ENCODE measurements at places on chromosomes 12 and 14.

DNA sequence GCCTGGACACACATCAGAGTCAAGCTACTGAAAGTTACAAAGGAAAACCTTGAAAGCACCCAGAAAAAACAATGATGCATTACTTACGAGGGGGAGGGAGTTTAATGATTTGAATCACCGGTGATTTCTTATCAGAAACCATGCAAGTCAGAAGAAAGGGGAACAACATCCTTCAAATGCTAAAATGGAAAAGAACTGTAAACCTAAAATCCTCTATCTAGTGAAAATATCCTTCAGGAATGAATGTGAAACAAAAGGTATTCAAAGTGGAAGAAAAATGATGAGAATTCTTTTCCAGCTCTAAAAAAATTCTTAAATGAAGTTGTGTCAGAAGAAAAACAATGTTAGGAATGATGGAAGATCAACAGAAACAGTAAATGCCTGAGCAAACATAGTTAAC lies 16.8 kb downstream of the SCAF11 start:
- no peak for DNase-seq

GRCh38 chr14:48504921-48505320 lies 829.5 kb upstream of the MDGA2 start:
- DNase-seq: no peak

DNA sequence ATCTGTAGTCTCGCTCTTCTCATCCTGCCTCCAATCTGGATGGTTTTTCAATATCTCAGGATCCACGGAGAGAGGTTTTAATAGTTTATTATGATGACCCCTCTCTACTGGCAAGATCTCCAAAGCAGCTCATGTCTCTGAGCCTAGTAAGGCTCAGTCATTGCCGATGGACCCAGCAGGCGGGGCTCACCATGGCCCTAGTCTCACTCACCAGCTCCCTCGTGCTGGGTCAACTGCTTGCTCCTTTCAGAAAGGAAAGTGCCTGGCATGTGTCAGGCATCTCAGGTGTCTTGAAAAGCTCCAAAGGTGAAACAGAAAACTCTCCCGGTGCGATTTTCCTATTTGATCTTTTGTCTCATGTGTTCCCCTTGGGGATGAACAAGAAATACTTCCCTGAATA lies 179.0 kb downstream of the CALM1 start:
- no peak for DNase-seq

DNA sequence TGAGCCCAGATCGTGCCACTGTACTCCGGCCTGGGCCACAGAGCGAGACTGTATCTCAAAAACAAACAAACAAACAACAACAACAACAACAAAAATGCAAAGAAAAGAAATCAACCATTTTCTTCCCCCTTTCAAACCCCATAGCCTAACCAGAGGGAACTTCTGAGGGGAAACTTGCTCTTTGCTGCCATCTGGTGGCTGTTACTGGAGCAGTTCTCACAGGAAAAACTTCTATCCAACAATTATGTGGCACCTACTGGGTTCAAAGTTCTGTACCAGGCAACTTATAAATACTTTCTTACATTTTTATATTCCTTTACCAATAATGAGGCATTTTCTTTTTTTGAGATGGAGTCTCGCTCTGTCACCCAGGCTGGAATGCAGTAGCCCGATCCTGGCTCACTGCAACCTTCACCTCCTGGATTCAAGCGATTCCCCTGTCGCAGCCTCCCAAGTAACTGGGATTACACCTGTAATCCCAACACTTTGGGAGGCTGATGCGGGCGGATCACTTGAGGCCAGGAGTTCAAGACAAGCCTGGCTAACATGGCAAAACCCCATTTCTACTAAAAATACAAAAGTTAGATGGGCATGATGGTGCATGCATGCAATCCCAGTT lies 50.9 kb upstream of the BICDL1 start:
- DNase-seq: peak; percentile 61

- DNase-seq: no peak
Measured at GRCh38 chr12:62701492-62701891, 233.5 kb downstream of the PPM1H start.

DNA sequence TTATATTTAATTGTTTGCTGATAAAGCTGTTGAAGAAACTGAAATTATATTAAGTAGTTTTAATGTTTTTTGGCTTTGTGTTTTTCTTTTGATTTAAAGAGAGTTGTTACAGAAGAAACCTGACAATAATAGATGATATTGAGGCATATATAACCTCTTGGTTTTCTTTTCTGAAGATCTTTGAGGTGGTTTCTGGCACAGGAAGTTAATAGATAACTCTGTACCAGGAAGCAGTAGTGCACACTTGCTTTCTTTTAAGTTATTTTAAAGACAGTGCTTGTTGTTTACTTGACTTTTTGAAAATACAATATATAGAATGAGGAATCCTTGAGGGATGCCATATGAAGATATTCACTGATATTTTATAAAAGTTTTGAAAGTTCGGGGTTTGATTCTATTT lies 209.0 kb upstream of the FBXO33 start:
- no peak for DNase-seq

DNA sequence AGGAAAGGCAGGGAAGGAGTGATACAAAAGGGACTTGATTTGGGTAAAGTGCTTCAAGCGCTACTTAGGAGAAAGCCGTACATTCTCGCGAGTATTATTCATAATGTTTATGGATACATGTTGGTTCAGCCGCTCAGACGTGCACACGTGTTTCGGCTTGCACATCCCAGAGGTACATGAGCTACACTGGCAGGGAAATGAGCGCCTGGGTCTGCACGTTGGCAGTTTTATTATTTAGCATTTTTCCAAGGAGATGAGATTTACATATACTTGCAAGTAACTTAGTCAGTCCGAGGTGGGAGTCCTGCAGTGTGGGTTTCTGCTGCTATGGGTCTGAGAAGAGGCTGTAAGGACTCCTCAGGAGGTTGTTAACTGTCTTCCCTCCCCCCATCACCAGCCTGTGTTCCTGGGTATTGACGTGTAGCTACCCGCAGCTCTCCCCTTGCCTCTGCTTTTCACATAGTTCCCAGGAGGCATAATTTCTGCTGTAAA lies 1.5 kb downstream of the PRKCH start:
- DNase-seq: no peak

DNA sequence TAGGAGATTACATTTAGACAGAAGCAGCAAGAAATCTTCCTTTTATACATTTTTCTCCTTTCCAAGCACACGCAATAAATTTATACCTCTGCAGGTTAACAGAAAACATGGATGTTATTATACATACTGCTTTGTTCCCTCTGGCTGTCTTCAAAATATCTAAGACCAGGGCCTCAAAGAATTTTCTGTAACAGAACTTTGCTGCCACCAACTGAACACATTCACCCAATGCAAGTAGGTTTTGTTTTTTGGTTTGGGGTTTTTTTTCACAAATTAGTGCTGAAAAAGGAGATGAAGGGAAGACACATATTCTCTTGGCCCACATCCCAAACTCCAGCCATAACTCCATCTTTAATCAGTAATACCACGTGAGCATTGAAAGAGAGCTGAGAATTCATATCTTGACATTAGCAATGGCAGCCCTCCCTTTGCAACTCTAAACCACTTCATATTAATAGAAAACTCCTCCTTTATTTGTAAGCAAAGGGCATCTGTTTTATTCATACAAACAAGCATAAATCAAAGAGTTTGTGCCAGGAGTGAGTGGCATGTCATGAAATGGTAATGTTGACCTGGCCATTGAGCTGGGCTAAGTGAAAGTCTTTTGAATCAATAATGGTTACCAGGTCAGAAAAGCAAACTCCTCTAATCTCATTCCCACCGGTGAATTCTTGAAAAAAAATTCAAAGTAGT lies 150.8 kb upstream of the FSCB start:
- DNase-seq: peak; percentile 72

GRCh38 chr12:23140710-23141109 lies 515.7 kb downstream of the ETNK1 start:
- no peak for DNase-seq

- DNase-seq: no peak
Measured at GRCh38 chr12:11555195-11555594, 94.3 kb upstream of the ETV6 start.

DNA sequence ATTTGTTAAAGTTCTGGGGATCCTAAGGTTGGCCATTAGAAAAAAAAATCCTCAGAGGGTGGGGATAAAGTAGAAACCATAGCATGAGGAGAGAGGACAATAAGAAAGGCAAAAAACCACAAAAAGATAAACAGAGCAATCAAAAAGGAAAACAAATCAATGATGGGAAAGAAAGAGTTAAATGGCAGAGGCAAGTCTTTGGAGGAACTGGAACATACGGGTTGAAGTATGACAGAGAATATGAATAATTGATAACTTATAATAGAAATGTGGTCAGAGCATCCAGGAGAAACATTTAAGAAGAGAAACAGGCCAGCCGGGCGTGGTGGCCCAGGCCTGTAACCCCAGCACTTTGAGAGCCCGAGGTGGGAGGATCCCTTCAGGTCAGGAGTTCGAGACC lies 17.8 kb upstream of the SALL2 start:
- no peak for DNase-seq

DNA sequence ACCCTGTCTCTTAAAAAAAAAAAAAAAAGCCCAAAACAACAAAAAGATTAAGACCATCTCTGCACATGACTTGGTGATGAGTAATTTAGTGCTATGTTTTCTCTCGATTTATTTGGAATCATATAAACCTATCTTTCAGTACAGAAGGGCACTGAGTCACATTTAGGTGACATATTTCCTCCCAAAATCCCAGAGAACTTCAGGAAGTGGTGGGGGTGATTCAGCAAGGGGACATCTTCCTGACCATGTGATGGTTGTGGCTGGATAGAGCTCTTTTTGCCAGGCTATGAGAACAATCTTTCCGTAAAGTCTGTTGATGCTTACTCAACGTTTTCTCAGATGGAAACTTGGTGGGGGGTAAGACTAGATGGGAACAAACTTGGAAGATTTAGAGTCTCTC lies 50.0 kb downstream of the PPFIBP1 start:
- no peak for DNase-seq

DNA sequence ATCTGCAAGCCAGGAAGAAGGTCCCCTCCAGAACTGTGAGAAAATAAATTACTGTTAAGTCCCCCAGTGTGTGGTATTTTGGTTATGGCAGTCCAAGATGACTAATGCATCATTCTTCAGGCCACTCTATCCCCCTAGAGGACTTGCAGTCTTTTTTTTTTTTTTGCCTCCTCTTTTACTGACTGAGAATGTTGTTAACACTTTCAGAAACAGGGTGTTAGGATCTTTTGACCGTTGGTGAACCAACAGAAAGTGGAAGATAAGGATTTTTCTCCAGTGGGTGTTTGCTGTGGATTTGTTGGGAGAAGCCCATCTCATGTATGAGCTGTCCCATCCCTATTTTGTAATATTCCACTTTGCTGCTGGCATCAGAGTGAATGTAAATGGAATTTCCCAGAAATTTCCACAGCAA lies 37.8 kb downstream of the MARK3 start:
- DNase-seq: no peak

DNA sequence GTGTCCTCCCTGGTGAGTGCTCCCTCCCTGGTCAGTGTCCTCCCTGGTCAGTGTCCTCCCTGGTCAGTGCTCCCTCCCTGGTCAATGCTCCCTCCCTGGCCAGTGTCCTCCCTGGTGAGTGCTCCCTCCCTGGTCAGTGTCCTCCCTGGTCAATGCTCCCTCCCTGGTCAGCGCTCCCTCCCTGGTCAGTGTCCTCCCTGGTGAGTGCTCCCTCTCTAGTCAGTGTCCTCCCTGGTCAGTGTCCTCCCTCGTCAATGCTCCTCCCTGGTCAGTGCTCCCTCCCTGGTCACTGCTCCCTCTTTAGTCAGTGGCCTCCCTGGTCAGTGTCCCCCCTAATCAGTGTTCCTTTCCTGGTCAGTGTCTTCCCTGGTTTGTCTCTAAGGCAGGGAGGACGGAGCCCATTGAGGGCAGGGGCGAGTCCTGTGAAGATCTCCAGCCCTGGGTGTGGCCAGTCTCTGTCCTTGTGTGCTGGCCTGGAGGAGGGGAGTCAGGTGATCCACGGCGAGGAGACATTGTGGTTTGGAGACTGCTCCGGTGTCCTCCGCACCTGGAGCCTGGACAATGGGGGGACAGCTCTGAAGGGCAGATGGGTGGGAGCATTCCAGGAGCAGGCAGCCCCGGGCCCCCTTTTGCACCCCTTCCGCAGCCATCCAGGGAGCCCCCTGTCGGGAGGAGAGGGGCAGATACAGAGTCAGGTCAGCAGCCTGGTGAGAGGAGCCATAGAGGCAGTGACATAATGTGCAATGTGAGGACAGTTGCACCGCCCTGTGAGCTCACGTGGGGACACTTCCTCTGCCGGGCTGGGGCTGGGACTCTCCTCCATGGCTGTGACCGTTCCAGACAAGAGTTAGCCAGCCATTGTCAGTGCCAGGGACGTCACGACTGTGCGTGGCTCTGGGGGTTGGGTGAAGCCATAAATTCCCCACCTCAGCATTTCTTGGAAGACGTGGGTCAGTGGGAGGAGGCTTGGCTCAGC lies 93.4 kb downstream of the ADGRD1 start:
- DNase-seq: no peak

GRCh38 chr12:55830601-55831446 lies 1.4 kb upstream of the DNAJC14 start:
- peak; percentile 52 for DNase-seq

GRCh38 chr12:101931498-101932326 lies 54.3 kb downstream of the DRAM1 start:
- no peak for DNase-seq

DNA sequence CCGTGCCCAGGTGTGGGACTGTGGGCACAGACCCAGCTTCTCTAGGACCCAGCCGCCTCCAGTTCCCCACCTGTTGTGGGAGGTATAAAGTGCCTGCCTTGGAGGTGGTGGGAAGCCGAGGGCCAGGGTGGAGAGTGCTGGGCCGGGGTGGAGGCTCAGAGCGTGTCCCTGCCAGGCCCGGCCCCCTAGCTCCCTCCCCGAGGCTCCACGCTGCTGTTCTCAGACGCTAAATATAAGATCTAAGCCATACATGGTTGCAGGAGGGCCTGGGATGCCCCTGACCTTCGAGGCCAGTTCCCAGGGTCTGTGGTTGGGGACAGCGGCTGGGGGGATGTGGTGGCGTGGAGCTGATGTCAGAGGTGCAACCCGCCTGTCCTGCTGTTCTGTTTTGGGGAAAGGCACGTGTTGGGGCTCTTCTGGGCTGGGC lies 10.8 kb downstream of the INF2 start:
- no peak for DNase-seq

- no peak for DNase-seq
Measured at GRCh38 chr12:69981881-69982475, 157.0 kb downstream of the MYRFL start.

DNA sequence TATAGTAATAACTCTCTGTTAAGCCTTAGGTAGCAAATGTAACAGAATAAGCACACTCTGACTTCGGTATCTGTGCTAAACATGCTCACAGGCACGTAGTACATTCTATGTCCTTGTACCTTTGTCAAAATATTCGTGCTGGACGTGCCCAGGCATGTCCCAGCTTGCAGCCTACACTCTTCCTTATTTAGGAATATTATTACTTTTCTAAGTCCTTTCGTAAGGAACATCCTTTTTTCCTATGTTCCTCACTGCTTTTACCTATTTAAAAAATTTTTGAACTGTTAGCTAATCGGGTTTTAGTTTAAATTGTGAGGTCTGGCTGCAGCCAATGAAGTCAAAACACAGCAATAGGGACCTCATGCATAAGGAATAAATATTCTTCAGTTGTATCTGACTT lies 24.1 kb upstream of the UBC start:
- no peak for DNase-seq
